Fibroblast of mammary gland (primary cell): ENCODE measurements at places on chromosomes 7 and 10.

DNA sequence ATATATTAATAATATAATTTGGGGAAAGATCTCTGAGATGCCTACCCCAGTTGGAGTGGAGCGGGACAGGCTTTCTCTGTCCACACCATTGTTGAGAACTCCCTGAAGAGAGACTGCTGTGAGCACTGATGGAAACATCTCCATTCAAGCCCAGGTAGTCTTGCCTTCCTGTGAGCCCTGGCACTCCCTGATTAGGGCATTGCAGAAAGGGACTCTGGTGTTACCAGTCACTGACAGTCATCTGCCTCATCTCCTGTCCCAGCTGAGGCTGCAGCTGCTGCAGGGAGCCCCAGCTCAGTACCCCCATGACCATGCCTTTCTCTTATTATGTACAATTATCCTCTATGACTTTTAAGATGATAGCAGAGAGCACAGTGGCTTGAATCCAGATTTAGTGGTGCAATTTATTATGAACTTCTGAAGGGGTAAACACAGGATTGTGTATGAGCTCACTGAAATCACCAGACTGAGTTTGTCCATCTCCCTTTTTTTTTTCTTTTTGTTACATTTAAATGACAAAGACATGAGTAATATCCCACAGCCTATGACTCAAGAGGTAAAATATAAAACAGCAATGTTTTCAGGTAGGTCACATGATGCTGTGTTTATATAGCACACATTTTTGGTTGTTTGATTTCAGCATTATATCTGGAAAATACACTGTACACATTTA is 236.9 kb downstream of the SLC25A13 start:
- DNase-seq, result peak; percentile 84

GRCh38 chr7:55075464-55076021 is 56.7 kb downstream of the EGFR start:
- DNase-seq, result peak; percentile 52

DNA sequence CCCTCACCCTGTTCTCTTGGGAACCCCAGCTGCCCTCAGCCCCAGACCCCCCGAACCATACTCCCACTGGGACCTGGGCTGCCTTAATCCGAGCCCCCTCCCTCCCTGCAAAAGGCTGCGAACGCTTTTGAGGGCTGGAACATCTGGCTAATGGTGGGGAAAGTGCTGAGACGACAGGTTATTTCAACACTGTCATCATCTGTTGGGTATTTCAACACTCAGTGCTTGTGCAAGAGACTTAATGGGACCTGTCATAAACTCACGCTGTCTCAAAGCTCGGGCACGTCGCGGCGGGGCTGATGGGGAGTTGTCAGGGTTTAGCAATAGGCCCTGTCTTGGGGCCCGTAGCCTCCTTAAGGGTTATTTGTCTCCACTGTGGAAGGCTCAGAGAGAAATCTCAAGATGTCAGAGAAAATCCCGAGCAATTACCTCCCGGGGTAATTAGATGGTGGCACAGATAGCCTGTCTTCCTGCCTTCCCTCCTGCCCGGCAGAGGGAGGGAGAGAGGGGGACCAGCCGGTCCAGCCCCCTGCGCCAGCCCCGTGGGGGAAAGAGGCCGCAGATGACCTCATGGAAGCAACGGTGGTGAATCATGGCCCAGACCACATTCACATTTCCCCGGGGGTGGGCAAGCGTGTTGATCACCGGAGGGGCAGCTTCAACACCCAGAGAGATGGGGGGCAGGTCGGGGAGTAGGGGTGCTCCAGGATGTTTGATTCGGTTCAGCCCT is 88.7 kb upstream of the MYL10 start:
- DNase-seq, result peak; percentile 72

- DNase-seq, result peak; percentile 50
Measured at GRCh38 chr7:143012409-143012808, 14.5 kb downstream of the OR9A2 start.

DNA sequence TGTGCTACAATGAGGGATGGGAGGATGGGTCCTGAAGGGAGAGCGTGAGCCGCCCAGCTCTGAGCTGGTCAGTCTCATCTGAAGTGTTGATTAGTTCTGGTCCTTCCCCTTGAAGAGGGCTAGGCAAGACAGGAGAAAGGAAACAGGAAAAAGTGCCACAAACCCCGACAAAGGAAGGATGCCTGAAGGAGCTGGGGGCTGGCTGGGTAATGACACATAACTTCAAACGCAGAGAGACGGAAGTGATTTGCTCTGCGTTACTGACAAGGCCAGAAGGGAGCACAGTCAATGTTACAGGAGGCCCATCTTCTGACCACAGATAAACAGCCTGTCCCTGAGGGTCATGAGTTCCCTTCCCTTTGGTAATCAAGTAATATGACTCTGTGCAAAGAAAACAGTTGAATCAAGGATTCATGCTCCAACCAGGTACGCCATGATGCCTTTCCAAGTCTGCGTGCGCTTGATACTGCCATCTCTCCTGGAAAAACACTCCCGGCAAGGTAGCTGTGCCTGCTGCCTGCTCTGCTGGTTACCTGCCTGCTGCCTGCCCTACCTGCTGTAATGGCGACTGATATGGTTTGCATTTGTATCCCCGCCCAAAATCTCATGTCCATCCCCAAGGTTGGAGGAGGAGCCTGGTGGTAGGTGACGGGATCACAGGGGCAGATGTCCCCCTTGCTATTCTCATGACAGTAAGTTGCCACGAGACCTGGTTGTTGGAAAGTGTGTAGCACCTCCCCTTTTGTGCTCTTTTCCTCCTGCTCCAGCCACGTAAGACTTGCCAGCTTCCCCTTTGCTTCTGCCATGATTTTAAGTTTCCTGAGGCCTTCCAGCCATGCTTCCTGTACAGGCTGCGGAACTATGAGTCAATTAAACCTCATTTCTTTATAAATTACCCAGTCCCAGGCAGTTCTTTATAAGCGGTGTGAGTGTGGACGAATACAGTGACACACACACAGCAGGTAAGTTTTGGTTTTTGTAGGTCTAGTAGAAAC is 57.9 kb downstream of the GRB10 start:
- DNase-seq, result no peak

GRCh38 chr10:104109908-104110662 is 11.9 kb upstream of the SFR1 start:
- peak; percentile 94 for DNase-seq

- DNase-seq, result peak; percentile 28
Measured at GRCh38 chr10:7102084-7102483, 308.8 kb downstream of the SFMBT2 start.
